ENCODE measurements at places on chromosomes 5 and 9.

GRCh38 chr9:73613092-73613701, 461.5 kb downstream of the ANXA1 start:
- DNase-seq = peak; percentile 99

- DNase-seq = no peak
These were observed 20.8 kb upstream of the KIF2A start for GRCh38 chr5:62284946-62285891.

DNA sequence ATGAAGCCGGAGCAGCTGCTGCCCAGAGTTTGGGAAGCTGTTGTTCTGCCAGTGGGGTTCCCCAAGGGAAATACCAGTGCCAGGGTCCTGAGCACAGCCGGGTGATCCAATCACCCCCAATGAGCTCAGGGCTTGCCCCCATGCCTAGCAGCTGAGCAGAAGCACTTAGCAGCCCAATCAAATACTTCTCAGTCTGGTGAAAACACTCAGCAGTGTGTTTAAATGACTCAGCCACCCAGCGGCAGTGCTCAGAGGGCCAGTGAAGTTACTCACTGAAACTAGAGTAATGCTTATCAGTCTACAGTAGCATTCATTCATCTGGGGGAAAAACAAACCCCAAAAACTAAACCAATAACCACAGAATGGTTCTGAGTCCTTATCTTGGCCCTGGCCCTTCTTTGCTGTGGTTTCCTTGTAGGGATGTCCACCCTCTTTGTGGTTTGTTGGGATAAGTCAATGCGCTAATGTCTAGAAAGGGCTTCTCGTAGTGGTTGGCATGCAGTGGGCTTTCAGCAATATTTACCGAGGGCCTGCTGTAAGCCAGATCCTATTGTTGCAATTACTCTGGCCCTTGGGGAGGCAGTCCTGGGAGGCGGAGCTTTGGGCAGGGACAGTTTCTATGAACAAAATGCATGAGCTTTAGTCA, 43.1 kb downstream of the LHX2 start:
- peak; percentile 97 for DNase-seq

DNA sequence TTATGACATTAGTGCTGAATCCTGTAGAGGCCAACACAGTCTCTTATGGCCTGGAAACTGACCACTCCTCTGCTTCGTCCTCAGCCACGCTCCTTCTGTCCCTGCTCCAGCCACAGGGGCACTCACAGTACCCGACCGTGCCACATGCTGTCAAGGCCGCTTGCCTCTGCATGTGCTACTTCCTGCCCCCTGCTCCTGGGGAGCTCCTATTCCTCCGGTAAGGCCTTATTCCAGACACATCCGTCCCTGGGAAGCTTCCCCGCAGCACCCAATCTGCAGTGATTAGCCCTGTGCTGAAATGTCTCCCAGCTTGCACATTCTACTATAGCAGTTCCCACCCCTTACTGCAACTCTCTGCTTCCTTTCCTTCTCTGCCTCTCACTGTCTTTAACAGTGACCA, 187.5 kb downstream of the CRB2 start:
- no peak for DNase-seq

GRCh38 chr9:130561056-130561455, 18.3 kb upstream of the FUBP3 start:
- no peak for DNase-seq

GRCh38 chr9:33651125-33651524, 127.1 kb downstream of the ANKRD18B start:
- DNase-seq = no peak

GRCh38 chr9:10447036-10447435, 165.8 kb downstream of the PTPRD start:
- no peak for DNase-seq

DNA sequence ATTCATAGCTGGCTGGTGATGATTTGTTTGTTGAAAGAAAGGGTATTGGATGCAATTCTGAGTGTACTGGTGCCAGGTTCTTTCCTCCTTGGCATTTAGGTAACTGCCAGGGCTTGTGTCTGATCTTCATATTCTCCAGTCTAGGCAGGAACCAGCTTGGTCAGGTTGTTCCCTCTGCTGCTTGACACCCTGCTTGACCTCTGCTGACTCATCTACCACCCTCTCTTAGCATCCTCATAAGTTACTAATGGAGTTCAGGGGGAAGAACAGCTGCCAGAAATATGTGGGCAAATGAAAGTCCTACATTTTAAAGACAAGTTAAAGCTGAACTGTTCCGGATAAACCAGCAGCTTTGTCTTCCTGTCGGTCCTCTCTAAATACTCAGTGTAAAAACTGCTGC, 116.1 kb upstream of the TNC start:
- peak; percentile 94 for DNase-seq

- DNase-seq = no peak
These were observed 44.2 kb downstream of the NACC2 start for GRCh38 chr9:136050701-136051452.

DNA sequence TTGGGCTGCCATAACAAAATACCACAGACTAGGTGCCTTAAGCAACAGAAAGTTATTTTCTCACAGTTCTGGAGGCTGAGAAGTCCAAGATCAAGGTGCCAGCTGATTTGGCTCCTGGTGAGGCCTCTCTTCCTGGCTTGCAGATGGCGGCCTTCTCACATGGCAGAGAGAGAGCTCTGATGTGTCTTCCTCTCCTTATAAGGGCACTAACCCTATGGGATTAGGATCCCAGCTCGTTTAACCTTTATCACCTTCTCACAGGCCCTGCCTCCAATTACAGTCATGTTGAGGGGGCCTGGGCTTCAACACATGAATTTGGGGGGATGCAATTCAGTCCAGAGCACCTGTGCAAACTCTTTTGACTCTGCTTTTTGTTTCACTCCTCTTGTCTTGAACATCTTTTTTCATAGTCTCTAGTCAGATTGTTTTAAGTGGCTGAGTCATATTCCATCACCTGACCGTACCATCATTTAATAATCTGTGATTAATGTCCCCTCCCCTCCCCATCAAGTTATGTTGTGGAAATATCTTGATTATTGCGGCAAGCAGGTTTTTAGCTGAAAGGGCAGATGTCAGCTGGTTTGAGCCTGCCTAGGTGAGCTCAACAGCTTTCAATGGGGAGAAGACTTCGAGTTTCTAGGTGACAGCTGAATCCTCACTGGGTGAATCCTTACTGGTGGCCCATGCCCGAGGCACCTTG, 61.8 kb downstream of the NDFIP1 start:
- peak; percentile 33 for DNase-seq

GRCh38 chr5:61652916-61653315, 320.9 kb downstream of the ZSWIM6 start:
- DNase-seq = no peak

DNA sequence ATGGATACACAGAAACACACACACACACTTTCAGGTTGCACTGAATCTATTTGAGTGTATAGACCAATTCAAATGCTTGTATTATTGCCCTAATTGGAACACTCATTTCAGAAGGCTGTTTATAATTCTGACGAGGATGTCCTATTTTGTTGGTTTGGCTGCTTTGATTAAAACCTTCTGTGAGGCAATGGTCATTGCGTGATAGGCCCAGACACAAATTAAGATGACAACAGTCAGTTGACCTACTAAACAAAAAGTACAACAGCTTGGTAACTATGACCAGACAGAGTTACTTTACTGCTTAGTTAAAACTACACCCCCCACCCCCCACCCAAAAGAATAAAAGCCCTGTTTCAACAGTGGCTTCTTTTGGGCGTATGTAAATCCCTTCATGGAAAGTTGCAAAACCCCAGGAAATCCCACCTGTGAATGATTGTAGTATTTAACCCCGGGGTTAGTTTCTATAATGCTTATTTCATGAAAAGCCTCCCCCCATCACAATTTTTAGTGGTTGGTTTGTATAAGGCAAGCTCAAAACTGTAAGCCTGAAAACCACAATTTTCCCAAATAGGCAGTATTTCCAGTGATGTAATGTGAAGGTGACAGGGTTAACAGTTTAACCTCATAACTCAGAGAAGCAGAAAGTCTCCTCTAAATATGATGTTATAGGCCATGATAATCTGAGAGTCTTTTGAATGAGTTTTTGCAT, 340.8 kb downstream of the FGF10 start:
- DNase-seq = no peak

- no peak for DNase-seq
These were observed 27.2 kb downstream of the RUSC2 start for GRCh38 chr9:35517131-35517530.

DNA sequence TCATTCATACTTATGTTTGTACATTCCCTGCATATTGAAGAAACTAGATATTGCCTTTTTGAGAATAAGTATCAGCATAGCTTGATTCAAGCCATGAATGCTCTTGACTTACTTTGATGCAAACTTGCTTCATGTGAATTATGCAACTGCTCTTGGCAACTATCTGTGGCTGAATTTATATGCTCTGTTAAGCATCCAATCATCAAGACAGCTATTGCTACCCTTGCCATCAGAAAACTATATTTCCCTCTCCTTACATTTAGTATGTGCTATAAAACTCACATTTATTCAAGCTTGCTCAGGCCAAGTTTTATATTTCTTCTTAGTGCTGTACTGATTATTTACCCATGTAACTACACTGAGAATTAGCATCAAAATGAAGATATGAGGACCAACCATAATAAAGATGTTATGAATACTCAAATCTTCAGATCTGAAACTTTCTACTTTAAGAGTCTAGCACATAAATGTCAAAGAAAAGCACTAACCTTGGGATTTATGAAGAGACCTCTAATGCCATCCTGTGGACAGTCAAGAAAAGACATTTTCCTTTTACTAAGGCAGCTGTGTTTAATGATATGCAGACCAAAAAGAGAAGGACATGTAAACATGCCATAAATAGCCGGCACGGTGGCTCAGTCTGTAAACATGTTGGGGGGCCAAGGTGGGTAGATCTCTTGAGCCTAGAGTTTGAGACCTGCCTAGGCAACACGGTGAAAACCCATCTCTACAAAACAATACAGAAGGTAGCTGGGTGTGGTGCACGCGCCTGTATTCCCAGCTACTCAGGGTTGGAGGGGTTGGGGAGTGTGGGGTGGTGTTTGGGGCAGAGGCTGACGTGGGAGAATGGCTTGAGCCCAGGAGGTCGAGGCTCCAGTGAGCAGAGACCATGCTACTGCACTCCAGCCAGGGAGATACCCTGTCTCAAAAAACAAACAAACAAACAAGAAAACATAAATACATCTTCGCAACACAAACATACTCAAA, 267.0 kb upstream of the TYRP1 start:
- peak; percentile 55 for DNase-seq

- no peak for DNase-seq
These were observed 28.2 kb downstream of the HTR4 start for GRCh38 chr5:148626081-148626613.

DNA sequence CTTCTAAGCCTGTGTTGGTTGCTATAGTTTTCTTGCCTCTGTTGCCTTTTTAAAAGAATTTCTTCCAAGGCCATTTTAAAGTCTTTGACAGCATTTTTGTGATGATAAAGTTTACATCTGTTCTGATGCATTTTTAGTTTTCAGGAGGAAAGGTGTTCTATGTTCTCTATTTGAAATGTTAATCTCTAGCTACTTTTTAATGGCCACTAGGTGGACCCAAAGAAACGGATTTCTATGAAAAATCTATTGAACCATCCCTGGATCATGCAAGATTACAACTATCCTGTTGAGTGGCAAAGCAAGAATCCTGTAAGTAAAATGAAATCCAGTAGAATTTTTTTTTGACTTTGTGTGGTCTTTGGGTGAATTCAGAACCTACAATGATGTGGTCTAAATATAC, 60.2 kb downstream of the MELK start:
- peak; percentile 50 for DNase-seq

GRCh38 chr9:136411378-136411777, 920 bp downstream of the PMPCA start:
- DNase-seq = no peak

DNA sequence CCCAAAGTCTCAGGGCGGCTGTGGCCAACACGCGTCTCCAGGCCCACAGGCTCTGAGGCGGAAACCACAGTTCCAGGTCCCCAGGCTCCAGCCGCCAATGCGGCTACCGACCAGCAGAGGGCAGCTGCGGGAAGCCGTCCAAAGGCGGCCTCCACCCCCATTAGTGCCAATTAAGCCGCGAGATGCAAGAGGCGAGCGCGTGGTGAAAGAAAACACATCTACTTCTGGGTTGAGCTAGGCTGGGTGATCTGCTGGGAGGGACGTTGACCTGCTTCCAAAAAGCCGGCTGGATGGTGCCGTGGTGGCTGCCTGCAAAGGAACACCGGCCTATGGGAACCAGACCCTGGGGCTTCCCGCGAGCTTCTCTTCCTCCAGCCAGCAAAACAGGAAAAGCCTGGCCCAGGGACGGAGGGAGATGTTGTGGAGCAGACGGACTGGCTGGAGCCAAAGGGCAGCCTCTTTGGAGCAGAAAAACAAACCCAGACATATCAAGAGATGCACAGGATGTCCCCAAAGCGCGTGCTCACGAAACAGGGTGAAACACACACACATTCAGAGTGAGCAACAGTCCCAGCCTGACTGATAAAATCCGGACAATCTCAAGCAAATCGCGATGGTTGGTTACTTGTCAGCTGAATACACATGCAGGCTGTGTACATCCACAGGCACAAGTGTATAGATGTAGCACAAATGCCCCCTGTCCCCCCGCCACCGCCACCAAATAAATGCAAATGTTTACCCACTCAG, 187.1 kb upstream of the BRINP1 start:
- peak; percentile 21 for DNase-seq

- DNase-seq = no peak
These were observed 1.4 kb upstream of the CSNK1A1 start for GRCh38 chr5:149552553-149553160.

GRCh38 chr5:176678584-176678983, 31.3 kb downstream of the TSPAN17 start:
- no peak for DNase-seq

DNA sequence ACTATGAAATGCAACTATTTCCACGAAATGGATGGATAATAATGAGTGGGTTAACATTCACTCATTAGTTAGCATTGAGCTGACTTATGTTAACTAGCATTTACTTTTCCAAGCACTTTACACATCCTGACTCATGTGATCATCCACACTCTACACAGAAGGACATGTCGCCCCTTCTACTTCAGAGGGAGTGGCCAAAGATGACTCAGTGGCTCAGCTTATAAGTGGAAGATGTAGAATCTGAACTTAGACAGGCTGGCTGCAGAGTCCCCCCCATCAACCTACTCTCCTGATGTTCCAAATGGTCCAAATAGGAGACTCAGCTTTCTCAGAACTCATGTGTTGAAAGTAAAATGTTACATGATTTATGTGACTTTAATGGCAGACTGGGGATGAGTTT, 146.0 kb downstream of the ADCY2 start:
- no peak for DNase-seq

DNA sequence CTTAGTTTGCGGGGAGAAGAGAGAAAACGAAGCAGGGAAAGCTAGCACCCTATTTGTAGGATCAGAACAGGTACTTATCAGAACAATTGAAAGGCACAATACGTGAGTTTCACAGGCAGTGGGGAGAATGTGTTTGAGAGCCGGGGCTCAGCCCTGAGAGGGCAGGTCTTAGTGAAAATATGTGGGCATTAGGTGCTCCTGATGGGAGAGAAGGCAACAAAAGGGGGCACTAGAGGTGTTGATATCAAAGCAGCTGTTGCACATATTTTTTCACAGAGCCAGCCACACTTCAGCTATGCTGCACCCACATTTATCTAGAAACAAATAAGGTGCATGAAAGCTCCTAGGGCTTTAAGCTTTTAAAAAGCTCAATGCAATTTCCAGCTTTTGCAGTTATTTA, 99.7 kb upstream of the MAN2A1 start:
- peak; percentile 27 for DNase-seq

Data from amniotic epithelial cell (primary cell).